ENCODE measurements at places on chromosomes 11 and 22. TPM values are rescaled to one million over a fixed set of nuclear protein-coding genes. Genes with fewer than 3 reads are reported as not detected.

Gene PHF21B
- total RNA-seq = 3.3 TPM

Gene FJX1
- total RNA-seq = 25.6 TPM

Gene NADSYN1
- total RNA-seq = 26.1 TPM

Gene OR8K3
- not detected for total RNA-seq

Gene KRTAP5-10
- not detected for total RNA-seq

Gene SPINDOC
- total RNA-seq = 9.1 TPM

Gene OR8H2
- total RNA-seq = not detected

Gene RPS6KA4
- 11.3 TPM for total RNA-seq

Gene DNAJC24
- 25.0 TPM for total RNA-seq

Gene LARGE2
- total RNA-seq = 2.0 TPM

Gene TENM4
- 70.5 TPM for total RNA-seq

Gene SPTBN2
- 69.9 TPM for total RNA-seq

Gene GLB1L3
- total RNA-seq = 0.28 TPM

Gene GAL3ST3
- 4.5 TPM for total RNA-seq

Gene MPZL3
- 4.2 TPM for total RNA-seq

Gene MUC2
- not detected for total RNA-seq

Gene OR5T1
- total RNA-seq = not detected

Gene PANX2
- total RNA-seq = 2.1 TPM

Gene GVQW3
- 12.1 TPM for total RNA-seq

Gene YAP1
- total RNA-seq = 69.8 TPM

Gene TP53AIP1
- 0.66 TPM for total RNA-seq

Gene ARRB1
- 41.3 TPM for total RNA-seq

Gene KCNA4
- total RNA-seq = 18.0 TPM

Measured in spinal cord (tissue), 10 donors.